H9 (cell line): ENCODE measurements at places on chromosomes 6 and 20. TPM values are rescaled to one million over a fixed set of nuclear protein-coding genes. Genes with fewer than 3 reads are reported as not detected.

ASIP gene
- not detected in 2 replicates for total RNA-seq

PRR18 gene
- 0.11 TPM in 1 of 2 replicates, not detected in the other for total RNA-seq

ESR1 gene
- not detected in 2 replicates for total RNA-seq

ENPP5 gene
- 4.6 and 5.1 TPM in 2 replicates for total RNA-seq

TBC1D20 gene
- 16.8 and 17.9 TPM in 2 replicates for total RNA-seq

BTN2A1 gene
- total RNA-seq = 17.6 and 18.4 TPM in 2 replicates

NKX2-4 gene
- total RNA-seq = 0.13 and 0.15 TPM in 2 replicates

FAM83C gene
- not detected in 2 replicates for total RNA-seq

HLA-DMA gene
- total RNA-seq = 6.6 and 7.5 TPM in 2 replicates

SCUBE3 gene
- 2.2 and 2.7 TPM in 2 replicates for total RNA-seq

RBPJL gene
- total RNA-seq = 0.28 TPM in 1 of 2 replicates, not detected in the other

TRIM10 gene
- 0.07 and 0.09 TPM in 2 replicates for total RNA-seq

EPPIN gene
- not detected in 2 replicates for total RNA-seq

SMLR1 gene
- not detected in 2 replicates for total RNA-seq

CYP21A2 gene
- total RNA-seq = not detected in 2 replicates

SUMO4 gene
- 0.77 and 1.5 TPM in 2 replicates for total RNA-seq

IL17F gene
- total RNA-seq = not detected in 2 replicates

ZC3H12D gene
- 0.07 and 0.15 TPM in 2 replicates for total RNA-seq

C20orf202 gene
- 0.13 TPM in 1 of 2 replicates, not detected in the other for total RNA-seq

TREM2 gene
- total RNA-seq = 0.31 TPM in 1 of 2 replicates, not detected in the other

OOEP gene
- not detected in 2 replicates for total RNA-seq

HUS1B gene
- total RNA-seq = 0.96 and 1.2 TPM in 2 replicates

TREML1 gene
- not detected in 2 replicates for total RNA-seq

SIRPB1 gene
- total RNA-seq = 0.46 and 1.0 TPM in 2 replicates

MMP24 gene
- total RNA-seq = 23.0 and 24.7 TPM in 2 replicates

OR2B6 gene
- total RNA-seq = not detected in 2 replicates

TMC2 gene
- not detected in 2 replicates for total RNA-seq

ZNF133 gene
- total RNA-seq = 10.1 and 11.0 TPM in 2 replicates

HTR1E gene
- total RNA-seq = not detected in 2 replicates

CHRNA4 gene
- total RNA-seq = 1.1 and 2.5 TPM in 2 replicates
